ENCODE measurements at places on chromosomes 13 and 19. TPM values are rescaled to one million over a fixed set of nuclear protein-coding genes. Genes with fewer than 3 reads are reported as not detected.

- DNase-seq: no peak
Measured at GRCh38 chr13:102807699-102808098, 8.8 kb downstream of the BIVM start.

DNA sequence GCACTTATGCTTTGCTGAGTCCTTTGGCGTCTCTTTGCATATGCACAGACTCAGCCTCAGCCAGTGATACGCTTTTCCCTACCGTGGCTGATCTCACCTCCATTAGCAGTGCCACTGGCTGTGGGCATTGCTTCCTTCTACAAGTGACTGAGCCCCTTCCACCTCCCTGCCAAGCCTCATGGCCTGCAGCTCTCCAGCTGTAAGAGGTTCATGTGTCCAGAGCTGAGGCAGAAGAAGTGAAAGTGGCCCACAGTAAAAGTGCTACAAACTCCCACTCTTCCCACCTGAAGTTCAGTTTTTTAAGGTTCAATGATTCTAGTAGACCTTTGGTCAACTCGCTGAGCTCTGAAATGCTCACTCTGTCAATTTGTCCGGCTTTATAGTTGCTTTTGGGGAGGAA lies 44.7 kb downstream of the SMARCA4 start:
- DNase-seq: no peak

- no peak for DNase-seq
Measured at GRCh38 chr19:10587022-10587838, at the start of gene AP1M2. TSS of gene AP1M2 (minus strand) at chr19:10587312. CDS start at chr19:10587231, 81 bp downstream.

- DNase-seq: no peak
Measured at GRCh38 chr13:46982856-46983582, 86.2 kb upstream of the HTR2A start.

DNA sequence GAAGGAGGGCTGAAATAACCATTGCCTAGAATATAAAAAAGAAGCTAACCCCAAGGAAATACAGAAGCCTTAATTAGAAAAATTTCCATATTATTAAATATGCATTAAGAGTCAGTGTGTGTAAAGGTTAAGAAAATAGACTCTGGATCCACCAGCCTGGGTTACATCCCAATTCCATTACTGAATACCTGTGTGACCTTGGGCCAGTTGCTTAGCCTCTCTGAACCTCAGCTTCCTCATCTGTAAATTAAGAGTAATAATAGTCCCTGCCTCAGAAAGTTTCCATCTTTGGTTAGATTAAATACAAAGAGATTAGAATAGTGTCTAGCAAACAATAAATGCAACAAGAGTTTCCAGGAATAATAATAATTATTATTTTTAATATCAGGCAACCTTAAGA lies 54.5 kb downstream of the ATP7B start:
- no peak for DNase-seq

DNA sequence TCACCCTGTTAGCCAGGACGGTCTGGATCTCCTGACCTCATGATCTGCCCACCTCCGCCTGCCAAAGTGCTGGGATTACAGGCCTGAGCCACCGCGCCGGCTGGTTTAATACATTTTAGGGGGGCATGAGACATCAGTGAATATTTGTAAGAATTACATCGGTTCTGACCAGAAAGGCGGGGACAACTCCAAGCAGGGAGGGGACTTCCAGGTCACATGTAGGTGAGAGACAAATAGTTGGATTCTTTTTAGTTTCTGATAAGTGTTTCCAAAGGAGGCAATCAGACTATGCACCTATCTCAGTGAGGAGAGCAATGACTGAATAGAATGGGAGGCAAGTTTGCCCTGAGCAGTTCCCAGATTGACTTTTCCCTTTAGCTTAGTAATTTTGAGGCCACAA lies 3.7 kb upstream of the ZNF552 start:
- DNase-seq: no peak

SIGLEC14 gene
- 0.58 TPM for total RNA-seq

TNFRSF19 gene
- total RNA-seq: 0.29 TPM

DNA sequence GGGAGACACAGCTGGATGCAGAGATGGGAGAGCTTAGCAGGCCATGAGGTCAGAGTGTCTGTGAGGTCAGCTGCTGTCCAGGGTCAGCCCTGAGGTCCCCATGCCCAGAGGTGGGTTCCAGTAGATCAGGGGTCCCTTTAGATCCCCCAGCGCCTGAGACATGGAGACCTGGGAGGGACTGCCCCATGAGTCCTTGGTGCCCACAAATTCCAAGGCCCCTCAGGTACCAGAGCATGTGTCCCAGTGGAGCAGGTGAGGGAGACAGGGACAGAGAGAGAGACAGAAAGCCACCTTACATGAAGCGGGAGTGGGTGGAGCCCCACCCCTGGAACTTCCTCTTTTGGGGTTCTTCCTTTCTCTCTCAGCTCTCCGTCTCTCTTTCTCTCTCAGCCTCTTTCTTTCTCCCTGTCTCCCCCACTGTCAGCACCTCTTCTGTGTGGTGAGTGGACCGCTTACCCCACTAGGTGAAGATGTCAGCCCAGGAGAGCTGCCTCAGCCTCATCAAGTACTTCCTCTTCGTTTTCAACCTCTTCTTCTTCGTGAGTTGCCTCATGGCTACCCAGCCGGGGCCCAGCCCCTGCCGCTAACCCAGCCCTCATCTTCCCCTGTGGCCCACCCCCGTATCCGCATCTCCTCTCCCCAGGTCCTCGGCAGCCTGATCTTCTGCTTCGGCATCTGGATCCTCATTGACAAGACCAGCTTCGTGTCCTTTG lies at the start of gene CD37:
Gene CD37 (plus strand): TSS at position 336 of the 713 bp plus-strand sequence. CDS start 135 bp downstream, at position 471.
- no peak for DNase-seq

- no peak for DNase-seq
Measured at GRCh38 chr13:29935309-29935981, 85.0 kb upstream of the UBL3 start.

DNA sequence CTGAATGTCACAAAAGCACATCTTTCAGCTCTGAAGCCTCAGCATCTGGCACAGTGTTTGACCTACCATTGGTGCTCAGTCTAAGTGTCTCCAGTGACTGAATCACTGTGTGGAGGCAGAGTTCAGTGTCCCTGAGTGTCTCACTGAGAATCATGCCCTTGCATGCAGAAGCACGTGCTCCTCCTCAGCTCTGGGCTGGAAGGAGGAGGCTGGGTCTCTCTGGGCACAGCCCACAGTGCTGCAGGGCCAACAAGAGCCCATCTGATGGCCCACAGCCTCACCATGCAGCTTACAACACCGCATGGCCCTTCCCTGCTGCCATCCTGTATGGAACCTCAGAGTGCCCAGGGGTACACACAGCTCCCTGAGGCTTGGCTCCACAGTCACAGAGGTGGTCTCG lies 86.1 kb downstream of the TEX26 start:
- DNase-seq: no peak

GRCh38 chr13:32032759-32033158 lies 1.2 kb downstream of the FRY start:
- peak; percentile 22 for DNase-seq

GRCh38 chr13:112714376-112715174 lies 24.7 kb downstream of the ATP11A start:
- no peak for DNase-seq

DNA sequence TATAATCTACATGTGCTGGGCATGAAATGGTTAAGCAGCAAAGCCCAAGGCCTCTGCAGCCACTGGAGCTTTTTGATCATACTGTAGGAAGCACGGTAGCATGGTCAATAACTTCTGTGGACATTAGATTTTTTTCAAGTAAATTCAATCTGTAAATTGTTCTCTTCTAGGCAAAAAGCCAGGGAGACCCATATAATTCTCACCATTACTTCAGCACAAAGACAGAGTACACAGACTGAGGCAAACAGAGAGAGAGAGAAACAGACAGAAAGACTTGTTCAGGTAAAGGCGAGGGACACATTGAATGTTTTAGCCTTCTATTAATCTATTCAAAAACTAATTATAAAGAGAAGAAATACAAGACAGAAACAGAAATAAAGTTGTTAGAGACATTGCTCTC lies 349.4 kb downstream of the RFC3 start:
- DNase-seq: no peak

- no peak for DNase-seq
Measured at GRCh38 chr19:43624933-43625332, 5.5 kb upstream of the ZNF428 start.

SIPA1L3 gene
- 47.2 TPM for total RNA-seq

DNA sequence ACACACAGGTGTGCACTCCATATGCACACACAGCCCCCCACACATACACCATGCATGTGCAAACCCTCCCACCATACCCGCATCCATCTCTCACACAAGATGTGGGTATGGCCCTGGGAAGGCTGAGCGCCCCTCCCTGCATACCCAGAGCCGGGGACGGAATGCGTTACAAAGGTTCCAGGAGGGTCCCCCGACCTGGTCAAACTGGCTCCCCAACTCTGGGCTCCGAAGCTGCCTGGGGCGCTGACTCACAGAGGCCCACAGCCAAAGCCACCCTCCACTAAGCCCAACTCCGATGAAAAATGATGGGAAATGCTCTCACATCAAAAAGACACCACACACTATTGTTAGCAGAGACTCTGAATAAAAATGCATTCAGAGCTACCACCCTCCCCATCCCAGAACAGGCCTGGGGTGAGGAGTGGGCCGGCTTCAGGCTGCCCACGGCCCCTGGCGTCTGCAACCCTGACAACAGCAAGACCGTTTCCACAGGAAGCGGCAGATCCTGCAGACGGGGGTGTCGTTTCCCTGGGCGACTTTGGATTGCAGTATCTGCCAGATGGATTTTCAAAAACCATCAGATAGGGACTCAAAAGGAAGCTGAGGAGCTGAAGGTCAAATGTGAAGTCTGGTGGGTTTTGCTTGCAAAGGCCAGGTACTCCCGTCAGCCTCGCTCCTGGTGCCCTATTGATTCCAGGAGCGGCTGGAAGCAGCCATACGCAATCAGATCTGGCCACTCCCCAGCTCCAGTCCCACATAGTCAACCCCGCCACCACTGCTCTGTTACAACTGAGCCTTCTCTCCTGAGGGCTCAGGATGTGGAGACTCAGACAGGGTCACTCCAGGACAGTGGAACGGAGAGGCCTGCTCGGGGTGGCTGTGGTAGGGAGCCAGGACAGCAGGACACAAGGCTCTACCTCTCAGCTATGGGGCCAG lies 14.3 kb downstream of the PEPD start:
- DNase-seq: peak; percentile 47

FGF22 gene
- not detected for total RNA-seq

CD177 gene
- 0.18 TPM for total RNA-seq

DNA sequence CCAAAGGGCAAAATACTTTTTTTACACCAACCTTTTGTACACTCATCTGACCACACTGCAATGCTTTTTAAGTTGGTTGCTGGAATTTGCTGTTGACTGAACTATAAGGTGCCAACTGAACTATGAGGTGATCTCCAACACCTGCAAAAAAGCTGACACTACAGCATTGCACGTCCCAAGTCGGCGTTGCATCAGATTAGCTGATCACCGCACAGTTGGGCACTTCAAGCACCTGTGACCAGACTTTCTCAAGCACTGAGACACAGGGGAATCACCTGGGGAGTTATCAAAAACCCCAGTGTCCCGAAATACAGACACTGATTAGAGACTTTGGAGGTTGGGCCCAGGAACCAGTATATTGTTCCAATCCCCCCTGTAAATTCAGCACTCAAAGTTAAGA lies 1.1 kb downstream of the NLRP11 start:
- no peak for DNase-seq

DNA sequence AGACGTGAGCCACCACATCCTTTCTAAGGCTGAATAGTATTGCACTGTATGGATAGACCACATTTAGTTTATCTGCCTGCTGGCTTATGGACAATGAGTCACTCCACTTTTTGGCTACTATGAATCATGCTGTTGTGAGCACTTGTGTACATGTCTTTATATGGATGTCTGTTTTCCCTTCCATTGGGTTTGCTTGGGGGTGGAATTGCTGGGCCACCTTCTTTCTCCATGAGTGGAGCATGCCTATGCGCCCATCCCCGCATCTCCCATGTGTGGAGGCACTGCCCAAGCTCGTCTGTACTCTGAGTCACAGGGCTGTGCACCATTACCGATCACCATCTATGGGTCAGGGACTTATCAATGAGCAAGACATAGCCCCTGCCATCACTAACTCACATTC lies 127.2 kb upstream of the GJB6 start:
- no peak for DNase-seq

DNA sequence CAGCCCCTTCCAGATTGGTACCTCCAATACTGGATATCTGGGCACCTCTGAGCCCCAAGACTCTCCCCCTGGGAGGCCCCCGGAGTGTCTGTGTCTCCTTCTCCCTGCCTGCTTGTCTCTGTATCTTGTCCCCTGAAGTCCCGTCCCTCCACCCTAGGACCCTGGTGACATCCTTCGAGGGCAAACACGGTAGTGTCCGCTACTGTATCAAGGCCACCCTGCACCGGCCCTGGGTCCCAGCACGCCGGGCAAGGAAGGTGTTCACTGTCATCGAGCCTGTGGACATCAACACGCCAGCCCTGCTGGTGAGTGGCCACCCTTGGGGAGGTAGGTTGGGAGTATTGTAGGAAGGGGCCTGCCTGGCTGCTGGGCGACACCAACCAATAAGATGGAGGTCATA lies 844 bp downstream of the ARRDC2 start:
- no peak for DNase-seq

DNA sequence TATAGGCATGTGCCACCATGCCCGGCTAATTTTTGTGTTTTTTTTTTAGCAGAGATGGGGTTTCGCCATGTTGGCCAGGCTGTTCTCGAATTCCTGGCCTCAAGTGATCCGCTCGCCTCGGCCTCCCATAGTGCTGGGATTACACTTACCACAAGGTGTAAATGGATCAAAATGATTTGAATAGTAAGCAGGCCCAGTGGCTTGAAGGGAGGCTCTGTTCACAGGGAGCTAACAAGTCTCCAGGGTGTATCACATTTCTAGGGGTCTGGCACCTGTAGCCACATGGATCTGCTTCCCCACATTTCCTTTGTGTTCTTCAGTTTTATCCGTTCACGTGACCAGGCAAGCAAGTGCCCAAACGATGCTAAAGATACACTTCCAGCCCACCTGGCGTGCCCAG lies 13.5 kb upstream of the CNFN start:
- DNase-seq: no peak

GRCh38 chr19:47797996-47798903 lies 6.1 kb downstream of the TPRX1 start:
- DNase-seq: no peak

DNA sequence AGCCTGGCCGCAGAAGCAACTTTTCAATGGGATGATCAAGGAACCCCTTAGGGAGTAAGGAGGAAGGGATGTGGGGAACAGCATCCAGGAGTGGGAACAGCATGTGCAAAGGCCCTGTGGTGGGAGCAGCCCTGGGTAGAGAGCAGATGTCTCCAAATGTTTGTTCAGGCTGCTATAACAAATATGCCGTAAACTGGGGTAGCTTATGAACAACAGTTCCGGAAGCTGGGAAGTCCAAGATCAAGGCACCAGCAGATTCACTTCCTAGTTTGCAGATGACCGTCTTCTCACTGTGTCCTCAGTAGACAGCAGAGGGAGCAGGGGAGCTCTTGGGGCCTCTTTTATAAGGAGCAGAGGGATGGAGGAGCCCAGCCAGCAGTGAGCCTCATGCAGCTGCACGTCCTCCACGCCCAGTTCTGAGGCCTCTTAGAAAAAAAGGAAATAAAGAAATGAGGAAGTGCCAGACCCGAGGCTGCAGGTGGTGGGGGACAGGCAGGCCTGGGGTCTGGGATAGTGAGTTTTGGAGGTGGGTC lies 4.2 kb upstream of the LRRC25 start:
- DNase-seq: no peak

GRCh38 chr13:84646957-84647356 lies 764.7 kb upstream of the SLITRK1 start:
- DNase-seq: no peak

Data from endothelial cell of umbilical vein (primary cell).